Left lung (tissue), 14 donors: ENCODE measurements at places on chromosomes 7 and 10.
A peak's percentile ranks its signal among the peaks of the same experiment; 100 is the strongest.

DNA sequence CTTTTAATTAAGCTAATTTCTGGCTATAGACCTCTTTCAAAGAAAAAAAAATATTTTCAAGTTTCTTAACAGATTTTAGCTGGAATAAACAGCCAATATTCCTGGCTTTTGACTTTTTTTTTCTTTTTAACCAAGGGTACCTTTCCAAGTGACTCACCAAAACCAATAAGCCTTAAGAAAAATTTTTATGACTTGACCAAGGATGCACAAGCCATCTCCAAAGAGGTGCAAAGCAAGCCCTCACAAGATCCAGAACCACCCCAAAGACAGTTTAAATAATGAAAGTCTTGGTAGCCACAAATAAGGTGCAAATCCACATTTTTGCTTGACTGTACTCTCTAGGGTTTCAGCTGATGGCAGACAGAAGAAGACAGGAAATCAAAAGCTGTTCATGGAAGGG lies 76.5 kb downstream of the MAPK8 start:
- no peak for DNase-seq

DNA sequence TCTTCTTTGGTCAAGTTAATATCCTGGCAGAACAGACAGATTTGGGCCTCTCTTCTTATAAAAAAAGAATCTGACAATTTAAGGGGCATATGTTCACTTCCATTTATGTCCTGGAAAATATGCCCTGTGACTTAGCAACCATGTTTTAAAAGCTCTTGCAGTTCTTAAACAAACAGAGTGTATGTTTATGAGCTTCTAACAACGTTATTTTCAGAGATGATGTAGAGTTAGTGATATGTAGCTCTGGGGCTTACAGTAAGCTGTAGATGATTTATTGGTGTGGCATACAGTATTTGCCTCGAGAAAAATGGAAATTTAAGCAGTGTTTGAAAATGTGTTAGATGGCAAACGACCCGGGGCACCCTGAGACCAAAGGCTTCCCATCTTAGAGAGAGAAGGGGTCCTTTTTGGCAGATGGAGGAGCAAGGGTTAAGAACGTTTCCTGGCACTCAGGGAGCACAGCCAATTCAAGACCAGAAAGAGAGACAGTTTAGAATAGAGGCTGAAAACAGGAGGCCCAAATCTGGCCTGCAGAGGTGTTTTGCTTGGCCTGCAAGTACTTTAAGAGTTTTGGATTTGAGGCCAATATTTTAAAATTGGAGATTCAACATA lies 397.5 kb downstream of the KCNMA1 start:
- no peak for DNase-seq

GRCh38 chr10:102585026-102585425 lies 59.3 kb upstream of the TRIM8 start:
- no peak for DNase-seq

DNA sequence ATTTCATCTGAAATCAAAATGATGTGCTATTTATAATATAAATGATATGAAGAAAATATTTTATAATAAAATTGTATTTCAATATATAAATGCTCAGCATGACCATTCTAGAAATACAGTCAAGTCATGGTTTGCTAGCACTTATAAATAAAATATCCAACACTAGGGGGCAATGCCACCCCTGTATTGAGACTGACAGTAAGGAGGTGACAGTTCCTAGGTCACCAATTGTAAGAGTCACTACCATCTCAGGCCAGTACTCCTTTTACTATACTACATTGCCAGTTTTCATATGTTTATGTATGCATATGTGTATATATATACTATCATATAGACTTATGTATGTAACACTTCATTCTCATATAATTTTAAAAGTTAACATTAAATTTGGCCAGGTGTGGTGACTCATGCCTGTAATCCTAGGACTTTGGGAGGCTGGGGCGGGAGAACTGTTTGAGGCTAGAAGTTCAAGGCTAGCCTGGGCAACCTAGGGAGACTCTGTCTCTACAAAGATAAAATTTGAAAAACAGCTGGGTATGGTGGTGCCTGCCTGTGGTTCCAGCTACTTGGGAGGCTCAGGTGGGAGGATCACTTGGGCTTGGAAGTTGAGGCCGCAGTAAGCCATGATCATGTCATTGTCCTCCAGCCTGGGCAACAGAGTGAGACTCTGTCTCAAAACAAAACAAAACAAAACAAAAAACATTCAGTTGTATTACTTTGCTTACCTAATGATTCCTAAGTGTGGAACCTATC lies 2.4 kb upstream of the CNOT4 start:
- peak; percentile 60 for DNase-seq

DNA sequence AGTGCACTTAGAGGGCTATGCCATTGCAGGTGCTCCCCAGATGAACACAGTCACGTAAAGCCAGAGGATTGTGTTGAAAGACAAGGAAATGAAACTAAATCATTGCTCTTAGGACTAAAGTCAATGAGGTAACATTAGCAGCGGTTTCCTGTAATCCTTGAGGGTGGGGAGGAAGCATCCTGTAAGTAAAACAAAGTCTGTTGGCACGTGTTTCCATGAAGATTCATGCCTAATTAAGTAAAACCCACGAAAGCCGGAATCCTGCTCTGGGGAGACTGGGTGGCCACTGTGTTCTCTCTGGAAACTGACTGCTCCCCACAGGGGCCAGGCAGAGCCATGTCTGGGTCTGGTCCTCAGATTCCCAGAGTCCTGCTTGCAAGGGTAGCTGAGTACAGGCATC lies 18.3 kb downstream of the STEAP1B start:
- no peak for DNase-seq

DNA sequence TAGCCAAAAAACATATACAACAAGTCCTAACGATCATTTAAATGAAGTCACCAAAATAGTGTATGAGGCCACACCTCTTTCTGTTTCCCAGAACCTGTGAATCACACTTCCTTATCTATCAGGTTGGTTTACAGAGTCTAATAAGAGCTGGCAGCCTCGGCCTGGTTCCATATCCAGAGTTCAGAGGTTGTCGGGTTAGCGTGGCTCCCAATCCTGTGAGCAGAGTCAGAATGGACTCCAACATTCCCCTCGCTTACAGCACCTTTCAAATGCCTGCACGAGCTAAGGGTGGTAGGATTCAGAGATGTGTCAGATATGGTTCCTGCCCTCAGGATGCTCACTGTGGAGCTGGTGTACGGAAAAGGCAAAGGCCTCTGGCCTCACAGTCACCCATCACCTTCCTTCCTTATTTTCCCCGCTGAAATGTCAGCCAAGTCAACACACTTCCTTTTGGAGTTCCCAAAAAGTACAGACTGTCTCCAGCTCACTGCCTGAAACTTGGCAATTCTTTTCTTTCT lies 6.0 kb downstream of the IL15RA start:
- DNase-seq = no peak

DNA sequence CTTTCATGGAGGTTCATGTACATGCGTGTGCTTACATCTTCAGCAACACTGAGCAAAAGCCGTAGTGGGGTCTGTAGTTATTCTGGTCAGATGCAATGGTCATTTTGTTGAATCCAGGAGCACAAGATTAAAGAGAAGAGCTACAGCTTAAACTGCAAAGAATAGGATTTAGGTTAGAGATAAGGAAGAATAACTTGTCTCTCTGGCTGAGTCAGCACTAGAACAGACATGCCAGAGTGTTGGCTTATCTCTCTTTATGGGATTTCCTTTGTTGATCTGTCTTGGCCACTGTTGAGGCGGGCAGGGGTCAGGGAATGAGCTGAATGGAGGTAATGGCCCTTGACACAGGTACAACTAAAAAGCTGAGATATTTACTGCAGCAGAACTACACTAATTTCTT lies 473.5 kb downstream of the CCSER2 start:
- no peak for DNase-seq

- DNase-seq = no peak
Measured at GRCh38 chr7:351256-351655, 61.3 kb downstream of the FOXL3 start.

DNA sequence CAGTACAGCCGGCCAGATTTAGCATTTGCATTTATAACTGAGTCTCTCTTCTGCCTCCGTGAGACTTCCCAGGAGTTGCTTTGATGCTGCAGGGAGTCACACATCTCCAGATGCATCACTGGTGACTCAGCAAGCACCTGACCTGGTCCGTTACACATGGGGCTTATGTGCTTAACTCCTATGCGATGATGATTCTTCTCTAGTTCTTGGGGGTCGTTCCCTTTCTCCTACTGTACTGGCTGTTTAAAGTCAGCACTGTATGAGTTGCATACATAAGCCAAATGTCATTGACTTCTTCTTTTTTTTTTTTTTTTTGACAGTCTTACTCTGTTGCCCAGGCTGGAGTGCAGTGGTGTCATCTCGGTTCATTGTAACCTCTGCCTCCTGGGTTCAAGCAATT lies 13.0 kb upstream of the AKR1E2 start:
- DNase-seq = no peak
